ENCODE measurements at places on chromosomes 11 and 22.

DNA sequence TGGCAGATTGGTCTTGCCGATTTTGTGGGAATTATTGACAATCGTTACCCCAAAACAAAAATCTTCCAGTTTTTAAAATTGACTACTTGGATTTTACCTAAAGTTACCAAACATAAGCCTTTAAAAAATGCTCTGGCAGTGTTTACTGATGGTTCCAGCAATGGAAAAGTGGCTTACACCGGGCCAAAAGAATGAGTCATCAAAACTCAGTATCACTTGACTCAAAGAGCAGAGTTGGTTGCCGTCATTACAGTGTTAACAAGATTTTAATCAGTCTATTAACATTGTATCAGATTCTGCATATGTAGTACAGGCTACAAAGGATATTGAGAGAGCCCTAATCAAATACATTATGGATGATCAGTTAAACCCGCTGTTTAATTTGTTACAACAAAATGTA lies 37.2 kb downstream of the IGLL1 start:
- DNase-seq, result no peak

DNA sequence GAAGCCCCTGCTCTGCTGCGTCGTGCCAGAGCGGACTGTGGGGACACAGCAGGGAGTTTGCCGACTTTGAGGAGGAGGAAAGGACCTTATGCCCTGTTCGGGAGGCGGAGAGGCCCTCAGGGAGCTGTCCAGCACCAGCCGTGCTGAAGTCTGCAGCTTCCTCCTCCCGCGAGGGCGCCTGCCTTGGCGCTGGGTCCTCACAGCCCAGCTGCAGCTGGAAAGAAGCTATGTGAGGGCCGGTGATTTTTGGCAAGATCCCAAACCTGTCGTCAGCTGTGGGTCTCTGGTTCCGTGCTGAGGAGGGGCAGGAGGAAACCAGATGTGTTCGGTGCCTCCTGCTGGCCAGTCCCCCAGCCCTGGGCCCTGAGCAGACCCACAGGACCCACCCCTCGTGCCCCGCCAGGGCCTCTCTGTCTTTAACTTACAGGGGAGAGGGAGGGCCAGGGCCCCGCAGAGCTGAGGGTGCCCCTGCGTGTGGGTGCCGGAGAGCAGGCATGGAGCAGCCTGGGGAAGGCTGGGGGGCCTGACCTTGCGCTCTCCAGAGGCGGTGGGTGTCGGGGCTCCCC lies 12.0 kb downstream of the BRSK2 start:
- no peak for DNase-seq

DNA sequence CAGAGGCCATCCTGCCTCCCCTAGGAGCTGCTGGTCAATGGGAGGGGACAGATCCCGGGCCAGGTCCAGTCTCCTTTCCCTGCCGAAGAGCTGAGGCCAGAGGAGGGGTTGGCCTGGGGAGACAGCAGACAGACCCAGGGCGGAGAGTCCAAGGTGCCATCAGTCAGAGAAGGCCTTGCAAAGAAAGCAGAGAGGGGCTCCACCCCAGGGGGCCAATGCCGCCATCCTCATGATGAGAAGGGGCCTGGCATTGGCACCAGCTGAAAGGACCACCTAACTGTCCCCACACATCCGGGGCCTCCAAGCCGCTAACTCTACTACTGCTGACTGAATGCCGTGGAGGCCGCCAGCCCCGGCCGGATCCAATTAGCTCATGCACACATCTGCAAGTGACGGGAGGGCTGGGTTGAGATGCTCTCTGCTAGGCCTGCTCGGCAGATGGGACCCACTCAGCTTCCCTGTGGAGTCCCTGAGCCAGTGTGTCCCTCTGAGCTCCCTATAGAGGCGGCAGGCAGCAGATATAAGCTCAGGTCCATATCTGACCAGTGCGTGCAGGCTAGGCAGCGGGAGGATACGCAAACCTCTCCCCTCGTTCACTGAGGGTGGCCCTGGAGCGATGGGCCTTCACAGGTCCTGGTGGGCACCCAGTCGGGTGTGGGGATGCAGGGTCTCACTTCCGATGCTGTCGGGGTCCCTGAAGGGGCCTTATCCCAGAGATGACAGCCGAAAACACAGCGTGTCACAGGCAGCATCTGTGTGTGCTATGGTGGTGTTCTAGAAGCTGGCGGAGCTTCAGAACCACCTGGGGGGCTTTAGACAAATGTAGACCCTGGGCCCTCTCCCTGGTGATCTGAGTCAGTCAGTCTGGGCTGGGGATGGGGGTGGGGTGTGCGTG lies 183.9 kb downstream of the CTTN start:
- DNase-seq, result no peak

DNA sequence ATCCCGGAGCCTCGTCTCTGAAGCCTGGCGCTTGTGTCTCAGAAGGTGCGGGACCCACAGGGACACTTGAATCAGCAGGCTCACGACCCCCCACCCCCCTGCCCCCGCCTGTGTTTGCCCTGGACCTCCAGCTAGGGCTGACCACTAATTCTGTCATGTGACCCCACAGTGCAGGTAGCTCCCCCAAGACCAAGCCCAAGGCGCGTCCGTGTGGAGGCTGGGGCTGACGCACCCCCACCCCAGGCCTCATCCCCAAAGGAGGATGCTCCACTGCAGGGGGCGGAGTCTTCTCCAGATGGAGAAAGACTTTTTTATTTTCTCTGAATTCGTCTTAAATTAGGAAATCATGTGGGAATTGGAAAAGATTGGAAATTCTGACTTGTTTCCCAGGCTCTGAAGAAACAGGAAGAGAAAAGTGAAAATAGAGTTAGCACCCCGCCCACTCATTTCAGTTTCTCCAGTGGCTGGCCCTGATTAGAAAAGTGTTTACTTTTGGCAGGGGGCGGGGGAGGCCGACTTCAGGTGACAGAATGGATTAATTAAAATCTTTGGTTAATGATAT lies 1.0 kb upstream of the RELA start:
- DNase-seq, result no peak

GRCh38 chr11:118851970-118852369 lies 31.7 kb upstream of the CXCR5 start:
- DNase-seq, result no peak

DNA sequence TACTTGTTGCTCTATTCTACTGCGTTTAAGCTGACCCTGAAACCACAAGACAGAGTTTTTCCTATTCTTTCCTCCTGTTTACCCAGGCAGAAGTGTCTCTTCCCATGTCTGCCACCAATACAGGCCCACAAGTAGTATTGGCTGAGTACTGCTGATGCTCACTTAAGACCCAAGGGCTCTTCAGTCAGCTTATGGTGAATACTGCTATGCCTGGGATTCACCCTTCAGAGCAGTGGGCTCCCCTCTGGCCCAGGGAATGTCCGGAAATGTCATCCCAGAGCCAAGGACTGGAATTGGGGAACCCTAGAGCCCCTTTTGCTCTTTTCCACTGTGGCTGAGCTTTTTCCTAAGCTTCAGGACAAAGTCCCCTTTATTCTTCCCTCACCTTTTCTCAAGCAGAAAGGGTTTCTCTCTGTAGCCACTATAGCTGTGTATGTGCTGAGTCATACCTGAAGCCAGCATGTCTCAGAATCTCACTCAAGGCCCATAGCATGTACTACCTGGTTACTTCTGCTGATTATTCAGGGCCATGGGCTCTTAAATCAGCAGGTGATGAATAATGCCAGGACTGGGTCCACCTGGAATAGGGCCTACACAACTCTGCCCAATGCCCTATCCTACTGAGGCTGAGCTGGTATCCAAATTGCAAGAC lies 745.8 kb upstream of the ANO5 start:
- DNase-seq, result no peak

DNA sequence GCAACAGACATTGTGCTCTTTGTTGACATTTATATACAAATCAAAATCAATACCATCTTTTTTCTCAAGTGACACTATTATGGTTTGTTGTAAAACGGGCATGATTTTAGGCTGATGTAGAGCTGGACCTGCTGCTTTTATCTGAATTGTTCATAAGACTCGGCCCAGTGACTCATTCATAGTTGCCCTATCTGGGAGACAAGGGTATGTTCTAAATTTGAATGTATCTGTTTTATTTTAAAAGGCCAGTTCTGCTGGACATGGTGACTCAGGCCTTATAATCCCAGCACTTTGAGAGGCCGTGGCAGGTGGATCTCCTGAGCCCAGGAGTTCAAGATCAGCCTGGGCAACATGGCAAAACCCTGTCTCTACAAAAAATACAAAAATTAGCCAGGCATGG lies 39.3 kb downstream of the CEP295 start:
- DNase-seq, result no peak

DNA sequence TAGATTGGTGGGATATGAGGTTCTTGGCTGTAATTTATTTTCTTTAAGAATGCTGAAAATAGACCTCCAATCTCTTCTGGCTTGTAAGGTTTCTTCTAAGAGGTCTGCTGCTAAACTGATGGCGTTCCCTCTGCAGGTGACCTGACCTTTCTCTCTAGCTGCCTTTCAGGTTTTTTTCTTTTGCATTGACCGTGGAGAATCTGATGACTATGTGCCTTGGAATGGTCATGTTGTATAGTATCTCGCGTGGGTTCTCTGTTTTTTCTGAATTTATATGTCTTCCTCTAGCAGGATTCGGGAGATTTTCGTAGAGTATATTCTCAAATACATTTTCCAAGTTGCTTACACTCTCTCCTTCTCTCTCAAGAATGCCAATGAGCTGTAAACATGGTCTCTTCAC lies 122.2 kb downstream of the DDX10 start:
- no peak for DNase-seq

- DNase-seq, result no peak
Observed at GRCh38 chr11:119488256-119488995, 65.5 kb upstream of the THY1 start.

- DNase-seq, result peak; percentile 18
Observed at GRCh38 chr22:20243537-20244249, 24.4 kb downstream of the RTN4R start.

DNA sequence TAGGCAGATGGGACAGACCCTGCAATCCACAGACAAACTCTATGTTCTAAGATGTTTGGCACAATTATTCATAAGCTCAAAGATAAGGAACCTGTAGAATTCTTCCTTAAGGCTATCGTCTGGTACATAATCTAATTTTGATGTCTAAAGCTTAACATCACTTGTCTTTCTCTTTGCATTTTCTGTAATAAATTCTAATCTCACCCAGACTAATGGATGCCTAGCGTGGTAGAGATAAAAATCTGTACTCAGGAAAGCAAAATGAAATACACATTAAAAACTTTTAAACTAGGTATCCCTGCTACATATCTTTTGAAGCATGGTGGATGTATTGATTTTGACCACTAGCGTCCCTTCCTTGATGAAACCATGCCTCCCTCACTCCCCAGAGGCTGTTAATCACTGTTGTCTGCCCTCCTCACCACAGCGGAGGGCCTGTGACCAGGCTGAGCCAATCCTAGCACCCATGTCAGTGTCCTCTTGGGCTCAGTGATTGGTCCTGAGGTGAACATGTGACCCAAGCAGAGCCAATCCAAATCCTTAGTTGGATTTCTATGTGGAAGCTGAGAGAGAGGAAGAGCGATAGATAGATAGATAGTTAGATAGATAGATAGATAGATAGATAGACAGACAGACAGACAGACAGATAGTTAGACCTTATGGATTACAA lies 82.2 kb upstream of the GRK3 start:
- DNase-seq, result no peak

GRCh38 chr22:38871360-38872171 lies 450 bp downstream of the CBX6 start:
- no peak for DNase-seq

GRCh38 chr11:91804042-91804441 lies 420.6 kb upstream of the FAT3 start:
- DNase-seq, result no peak

DNA sequence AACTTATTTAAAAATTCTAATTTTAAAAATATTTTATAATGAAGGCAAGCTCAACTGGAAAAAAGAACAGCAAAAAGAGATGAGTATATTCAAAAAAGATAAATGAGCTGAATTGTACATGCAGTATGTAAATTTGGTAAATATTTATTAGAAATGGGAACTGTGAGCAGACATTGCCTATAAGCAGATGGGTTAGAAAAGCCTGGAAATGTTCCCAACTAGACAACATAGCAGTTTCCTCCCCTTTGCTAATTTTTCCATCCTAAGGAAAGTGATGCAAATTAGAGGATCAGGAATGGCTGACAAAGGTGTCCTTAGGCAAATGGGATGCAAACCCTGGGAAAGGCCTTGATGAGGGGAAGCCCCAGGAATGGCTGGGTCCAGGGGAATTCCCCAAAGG lies 37.2 kb downstream of the TP53I11 start:
- DNase-seq, result no peak

GRCh38 chr11:19447150-19447566 lies 206.4 kb upstream of the E2F8 start:
- DNase-seq, result no peak

DNA sequence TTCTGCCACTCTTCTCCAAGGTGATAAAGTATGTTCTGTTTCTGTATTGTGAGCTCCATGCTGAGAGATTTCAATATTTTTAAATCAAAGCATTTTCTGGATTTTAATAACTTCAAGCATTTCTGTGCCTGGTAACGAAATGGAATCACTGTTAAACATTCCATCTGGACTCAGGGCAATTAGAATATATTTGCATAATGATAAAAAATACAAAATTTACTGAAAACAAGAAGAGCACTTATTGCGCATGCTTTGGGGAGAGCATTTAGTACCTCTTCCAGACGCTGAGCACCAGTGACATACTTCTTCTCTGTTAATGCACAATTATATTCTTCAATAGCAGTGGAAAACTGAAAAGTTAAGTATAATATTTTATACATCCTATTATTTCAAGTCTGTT lies 13.3 kb downstream of the ZW10 start:
- no peak for DNase-seq

DNA sequence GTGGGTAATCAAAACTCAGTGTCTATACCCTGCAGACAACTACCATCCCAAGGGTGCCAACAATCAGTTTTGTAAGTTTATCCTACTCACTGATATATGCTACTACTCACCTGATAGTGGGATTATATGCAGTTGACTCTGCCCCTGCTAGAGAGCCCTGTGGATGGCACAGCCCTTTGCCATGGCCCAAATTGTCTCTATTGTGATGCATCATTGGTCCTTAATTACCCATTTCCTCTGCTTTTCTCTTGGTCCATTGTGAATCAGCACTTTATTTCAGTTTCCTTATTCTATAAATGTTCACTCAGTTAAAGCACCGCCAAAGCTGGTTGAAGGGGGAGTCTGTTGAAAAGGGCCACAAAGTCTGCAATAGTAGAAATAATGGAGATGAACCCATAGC lies 42.3 kb downstream of the PLAAT5 start:
- no peak for DNase-seq

GRCh38 chr11:109547356-109548027 lies 125.5 kb downstream of the C11orf87 start:
- no peak for DNase-seq

- DNase-seq, result no peak
Observed at GRCh38 chr22:35039625-35040024, 26.3 kb upstream of the ISX start.

- DNase-seq, result no peak
Observed at GRCh38 chr11:32388871-32389770, 46.2 kb downstream of the WT1 start.

DNA sequence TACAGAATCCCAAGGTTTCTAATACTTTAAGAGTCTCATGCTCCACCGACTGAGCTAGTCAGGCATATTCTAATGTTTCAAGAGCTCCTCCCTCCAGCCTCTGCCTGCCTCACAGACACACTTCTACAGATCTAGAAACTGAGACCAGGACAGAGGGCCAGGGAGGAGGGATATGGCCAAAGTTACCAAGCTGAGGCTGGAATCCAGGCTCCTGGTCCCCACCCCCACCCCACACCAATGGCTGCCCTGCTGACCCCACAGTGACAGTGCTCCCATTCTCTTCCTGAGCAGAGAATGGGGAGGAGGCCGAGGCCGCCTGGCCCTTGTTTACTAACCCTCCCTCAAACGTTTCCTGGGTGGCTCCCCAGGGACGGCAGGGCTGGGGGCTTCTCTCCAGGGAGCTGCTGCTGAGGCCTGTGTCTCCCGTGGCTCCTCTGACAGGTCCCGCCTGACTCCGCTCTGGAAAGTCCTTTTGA lies 2.2 kb downstream of the PLEKHB1 start:
- no peak for DNase-seq

Measured in stimulated activated CD8-positive, alpha-beta memory T cell treated with anti-CD3 and anti-CD28 coated beads, Interleukin-2, amount 100 ng/mL, for 1 hour (primary cell).